ENCODE measurements at places on chromosomes 11 and 22.
A peak's percentile ranks its signal among the peaks of the same experiment; 100 is the strongest.

DNA sequence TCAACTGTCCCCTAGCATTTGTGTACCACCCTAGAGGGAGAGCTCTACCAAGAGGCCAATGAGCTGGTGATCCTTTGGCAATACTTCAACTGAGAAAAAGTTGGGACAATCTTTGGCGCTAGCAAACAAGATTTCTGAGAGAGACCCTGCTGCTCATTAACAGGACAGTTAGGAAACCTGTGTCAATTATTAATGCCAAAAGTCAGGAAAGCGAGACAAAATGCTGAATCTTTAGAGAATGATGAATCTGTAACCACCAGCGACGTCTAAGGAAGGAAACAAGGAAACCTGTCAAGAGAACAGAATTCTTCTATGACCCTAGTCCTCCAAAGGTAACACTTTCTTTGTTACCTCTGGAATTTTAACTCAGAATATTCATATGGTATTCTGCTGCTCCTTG lies 19.9 kb downstream of the LARGE2 start:
- no peak for DNase-seq

- peak; percentile 42 for DNase-seq
These were observed 163.4 kb upstream of the NCAM1 start for GRCh38 chr11:112797648-112798293.

- no peak for DNase-seq
These were observed at the start of gene LGALS12 for GRCh38 chr11:63505857-63506528. Gene LGALS12 (plus strand): TSS chr11:63506084. CDS start chr11:63506459, 375 bp downstream.

DNA sequence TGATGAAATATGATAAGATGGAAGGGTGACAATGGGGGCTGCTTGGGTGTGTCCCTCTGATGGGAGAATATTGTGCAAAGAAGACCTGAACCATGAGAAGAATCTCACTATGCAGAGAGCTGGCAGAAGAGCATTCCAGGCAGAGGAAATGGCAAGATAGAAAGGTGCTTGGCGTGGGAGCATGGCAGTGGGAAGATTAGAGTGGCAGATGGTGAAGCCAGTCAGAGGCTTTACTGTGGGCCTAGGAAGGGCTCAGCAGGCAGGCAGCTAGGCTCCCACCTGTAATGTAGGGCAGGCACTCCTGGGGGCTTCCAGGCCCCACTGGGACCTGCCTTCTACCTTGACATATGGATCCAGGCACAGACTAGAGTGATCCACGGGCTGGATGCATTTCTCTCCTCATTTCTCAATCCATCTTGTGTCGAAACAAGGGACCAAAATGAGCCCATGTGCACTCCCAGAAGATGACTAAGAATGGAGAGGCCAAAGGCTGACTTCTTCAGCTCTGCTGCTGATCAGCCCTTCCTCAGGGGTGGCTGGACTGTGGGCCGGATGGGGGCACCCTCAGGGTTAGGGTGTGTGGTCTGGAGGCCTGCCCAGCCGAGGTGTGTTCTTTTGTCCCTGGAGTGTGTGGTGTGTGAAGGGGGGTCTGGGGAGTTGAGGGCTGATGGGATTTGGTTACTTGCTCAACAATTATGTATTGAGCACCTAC lies 88.3 kb downstream of the TSPAN18 start:
- no peak for DNase-seq

GRCh38 chr11:112590764-112591163 lies 330.1 kb upstream of the PLET1 start:
- no peak for DNase-seq

GRCh38 chr11:104075706-104076105 lies 39.3 kb downstream of the DDI1 start:
- DNase-seq = no peak

- DNase-seq = no peak
These were observed 61.9 kb downstream of the TSPAN18 start for GRCh38 chr11:44788536-44789261.

DNA sequence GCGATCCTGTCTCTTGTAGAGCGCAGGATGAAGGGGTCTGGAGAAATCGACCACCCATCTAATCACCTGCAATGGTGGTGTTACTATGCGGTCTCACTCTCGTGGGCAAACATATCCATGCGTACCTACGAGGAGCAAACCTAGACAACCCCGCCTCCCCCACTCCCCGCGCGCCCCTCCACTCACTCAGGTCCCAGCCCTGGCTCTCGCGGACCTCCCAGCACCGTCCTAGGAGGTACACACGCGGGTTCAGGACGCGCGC lies 887 bp downstream of the TRPC6 start:
- DNase-seq = no peak

GRCh38 chr22:20315337-20316216 lies 4.3 kb downstream of the DGCR6L start:
- DNase-seq = no peak

GRCh38 chr22:35915477-35916013 lies 113.1 kb downstream of the RBFOX2 start:
- DNase-seq = no peak

- DNase-seq = no peak
These were observed 5.5 kb downstream of the FGF19 start for GRCh38 chr11:69698362-69698761.

DNA sequence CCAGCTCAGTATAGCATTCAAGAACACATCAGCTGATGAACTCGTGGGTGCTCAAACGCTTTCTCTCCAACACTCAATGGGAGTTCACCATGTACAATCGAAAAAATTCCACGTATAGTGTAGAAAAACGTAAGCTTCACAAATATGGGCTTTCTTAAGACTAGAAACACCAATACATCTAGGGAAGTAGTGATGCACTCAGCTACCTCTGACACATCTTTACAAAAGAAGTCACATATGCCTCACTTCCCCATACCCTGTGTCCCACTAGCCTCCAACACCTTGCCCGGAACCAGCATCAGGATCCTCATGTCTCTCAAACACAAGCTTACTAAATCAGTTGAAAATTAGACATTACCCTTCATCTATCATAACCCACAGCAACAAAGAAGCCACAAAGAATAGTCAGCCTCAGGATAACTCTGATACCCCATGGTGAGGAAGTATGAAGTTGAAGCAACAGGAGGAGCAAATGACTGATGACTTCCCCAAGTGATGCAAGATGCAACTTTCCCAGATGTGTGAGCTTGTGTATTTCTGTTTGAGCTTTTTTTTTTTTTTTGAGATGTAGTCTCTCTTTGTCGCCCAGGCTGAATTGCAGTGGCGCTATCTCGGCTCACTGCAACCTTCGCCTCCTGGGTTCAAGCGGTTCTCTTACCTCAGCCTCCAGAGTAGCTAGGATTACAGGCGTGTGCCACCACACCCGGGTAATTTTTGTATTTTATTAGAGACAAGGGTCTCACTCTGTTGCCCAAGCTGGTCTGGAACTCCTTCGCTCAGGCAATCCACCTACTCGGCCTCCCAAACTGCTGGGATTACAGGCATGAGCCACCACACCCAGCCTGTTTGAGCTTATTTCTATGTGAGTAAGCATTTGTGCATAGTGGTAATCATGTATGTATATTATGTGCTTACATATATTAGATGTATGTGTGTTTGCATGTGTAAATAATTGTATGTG lies 8.5 kb upstream of the DENND5A start:
- no peak for DNase-seq

GRCh38 chr22:39985383-39986035 lies 9.2 kb upstream of the FAM83F start:
- peak; percentile 51 for DNase-seq

GRCh38 chr11:112534208-112534607 lies 273.5 kb upstream of the PLET1 start:
- no peak for DNase-seq

- no peak for DNase-seq
These were observed 19.2 kb upstream of the SLC5A12 start for GRCh38 chr11:26741036-26741435.

DNA sequence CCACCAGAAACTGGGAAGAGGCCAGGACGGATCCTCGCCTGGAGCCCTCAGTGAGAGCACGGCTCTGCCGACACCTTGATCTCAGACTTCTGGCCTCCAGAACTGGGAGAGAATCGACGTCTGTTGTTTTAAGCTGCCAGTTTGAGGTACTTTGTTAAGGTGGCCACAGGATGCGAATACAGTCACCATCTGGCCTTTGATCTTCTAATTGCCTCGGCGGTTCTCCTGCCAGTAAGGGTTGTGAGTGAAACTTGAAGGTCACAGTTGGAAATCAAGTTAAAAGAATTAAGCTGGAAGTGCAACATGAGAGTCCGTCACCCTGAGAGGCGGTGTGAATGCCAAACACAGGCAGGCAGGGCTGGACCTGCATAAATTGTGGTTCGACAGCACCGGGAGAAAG lies 27.9 kb downstream of the PARVB start:
- DNase-seq = no peak

DNA sequence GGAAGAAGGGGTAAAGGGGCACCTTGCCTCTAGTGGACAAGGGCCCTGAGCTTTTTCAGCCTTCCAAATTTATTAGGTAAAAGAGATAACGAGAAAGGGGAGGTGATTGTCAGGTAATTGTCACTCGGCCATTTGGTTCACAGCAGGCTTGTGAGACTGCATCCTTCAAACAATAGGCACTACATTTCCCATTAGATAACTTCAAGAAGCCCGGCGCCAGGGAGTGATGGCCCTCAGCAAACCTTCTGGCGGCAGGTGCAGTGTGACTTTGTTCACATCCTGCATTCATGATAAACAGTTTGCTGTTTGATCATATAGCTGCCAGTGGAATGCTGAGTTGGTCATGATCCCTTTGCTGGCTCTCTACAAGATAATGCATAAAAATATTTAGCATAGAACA lies 185.1 kb downstream of the CWF19L2 start:
- DNase-seq = no peak

GRCh38 chr11:26443617-26444016 lies 111.7 kb downstream of the ANO3 start:
- DNase-seq = no peak

- peak; percentile 27 for DNase-seq
These were observed 4.7 kb downstream of the OSBPL5 start for GRCh38 chr11:3160252-3161031.

DNA sequence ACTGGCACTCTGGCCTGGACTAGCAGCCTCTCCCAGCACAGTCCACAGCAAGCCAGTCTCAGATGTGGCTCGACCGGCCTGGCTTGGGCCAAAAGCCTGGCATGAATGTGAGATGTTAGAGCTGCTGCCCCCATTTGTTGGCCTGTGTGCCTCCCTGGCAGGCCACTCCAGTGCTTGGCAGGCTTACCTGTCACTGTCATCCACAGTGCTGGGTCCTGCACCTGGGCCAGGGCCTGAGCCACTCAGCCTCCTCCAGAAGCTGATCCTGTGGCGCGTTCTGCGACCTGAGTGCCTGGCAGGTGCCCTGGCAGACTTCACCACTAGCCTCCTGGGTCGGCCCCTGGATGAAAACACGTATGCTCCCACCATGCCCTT lies 36.1 kb downstream of the RRP8 start:
- no peak for DNase-seq

GRCh38 chr11:98710986-98711385 lies 309.8 kb upstream of the CNTN5 start:
- no peak for DNase-seq

All from activated T-cell treated with anti-CD3 and anti-CD28 coated beads, Interleukin-2, amount 50 U/mL, for 72 hours (primary cell).